ENCODE measurements at places on chromosomes 1 and 21. TPM values are rescaled to one million over a fixed set of nuclear protein-coding genes. Genes with fewer than 3 reads are reported as not detected.

- DNase-seq: no peak
These were observed 1.8 kb upstream of the FOXO6 start for GRCh38 chr1:41359211-41360073.

DNA sequence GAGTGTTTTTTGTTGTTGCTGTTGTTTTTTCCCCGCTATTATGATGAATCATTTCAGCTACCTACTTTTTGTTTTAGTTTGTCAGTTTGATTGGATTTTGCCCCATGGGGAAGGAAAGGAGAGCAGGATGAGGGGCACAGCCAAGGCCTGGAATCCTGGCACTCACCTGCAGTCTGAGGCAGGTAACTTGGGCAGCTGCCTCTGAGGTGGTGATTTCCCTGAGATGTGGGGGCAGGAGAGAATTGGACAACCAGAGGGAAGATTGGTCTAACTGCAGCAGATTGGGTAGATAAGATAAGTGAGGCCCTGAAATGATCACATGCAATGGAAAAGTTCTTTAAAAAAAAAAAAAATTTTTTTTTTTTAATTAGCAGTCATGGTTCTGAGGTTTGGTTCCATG is 1.5 kb upstream of the LAX1 start:
- no peak for DNase-seq

GRCh38 chr1:11629184-11630016 is 24.8 kb downstream of the FBXO2 start:
- DNase-seq: no peak

- no peak for DNase-seq
These were observed 49.0 kb upstream of the ASB17 start for GRCh38 chr1:75980972-75981897.

GRCh38 chr1:228836427-228836826 is 101.1 kb downstream of the RHOU start:
- no peak for DNase-seq

DNA sequence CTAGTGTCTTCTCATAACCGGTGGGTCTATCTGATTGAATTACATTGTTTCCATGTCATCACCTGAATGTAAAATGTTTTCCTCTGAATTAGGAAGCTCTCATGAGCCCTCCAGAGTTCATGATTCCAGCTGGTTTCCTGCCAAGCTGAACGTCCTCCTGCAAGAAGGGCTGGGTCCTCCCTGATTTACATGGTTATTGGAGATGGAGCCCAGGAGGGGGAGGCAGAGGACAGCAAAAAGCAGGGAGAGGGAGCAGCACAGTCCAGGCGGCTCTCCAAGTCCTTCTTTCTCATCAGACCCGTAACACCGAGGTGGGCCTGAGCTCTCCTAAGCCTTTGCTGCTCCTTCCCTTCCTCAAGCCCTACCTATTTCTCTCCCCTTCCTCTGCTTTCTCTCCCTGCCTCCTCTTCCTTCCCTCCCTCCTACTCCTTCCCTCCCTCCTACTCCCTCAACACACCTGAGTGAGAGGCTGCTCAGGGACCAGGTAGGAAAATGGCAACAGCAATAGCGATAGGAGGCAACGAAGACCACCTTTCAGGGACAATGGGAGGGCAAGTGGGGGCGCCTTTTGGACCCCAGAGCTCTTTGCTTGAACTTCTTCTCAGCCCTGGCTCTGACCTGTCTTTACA is 265.9 kb downstream of the PRDM2 start:
- peak; percentile 82 for DNase-seq

DNA sequence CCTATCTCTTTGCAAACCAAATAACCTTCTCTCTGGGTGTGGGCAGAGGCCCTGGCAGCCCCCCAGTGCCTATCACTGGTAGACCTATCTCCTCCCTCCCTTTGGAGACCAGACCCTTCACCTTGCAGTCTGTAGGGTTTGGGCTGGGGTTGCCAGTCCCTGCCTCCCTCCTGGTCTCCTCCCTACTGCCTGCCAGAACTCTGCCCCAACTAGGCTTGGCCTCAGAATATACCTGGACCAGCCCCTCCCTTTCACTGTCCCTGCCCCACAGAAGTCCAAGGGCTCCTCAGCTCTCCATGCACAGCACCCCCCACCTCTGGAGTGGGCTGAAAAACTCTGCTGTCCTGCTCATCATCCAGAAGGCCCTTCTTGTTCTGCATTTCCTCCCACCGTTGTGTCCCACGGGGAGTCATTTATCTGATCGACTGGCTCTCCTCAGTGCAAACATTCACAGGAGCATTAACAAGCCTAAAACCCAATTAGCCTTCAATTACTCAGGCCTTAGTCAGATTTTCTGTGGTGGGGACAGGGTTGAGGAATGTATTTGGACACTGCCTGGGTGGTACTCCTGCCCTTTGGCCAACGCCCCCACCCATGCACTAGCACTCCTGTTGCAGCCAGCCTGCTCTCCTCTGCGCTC is 27.7 kb upstream of the DMBX1 start:
- no peak for DNase-seq

- no peak for DNase-seq
These were observed 28.8 kb downstream of the SLC5A9 start for GRCh38 chr1:48251323-48251722.

- DNase-seq: no peak
These were observed 97.4 kb downstream of the GIPC2 start for GRCh38 chr1:78143152-78143551.

GRCh38 chr1:73998348-73998959 is 199.5 kb downstream of the LRRIQ3 start:
- DNase-seq: peak; percentile 3

- no peak for DNase-seq
These were observed 38.2 kb downstream of the KANK4 start for GRCh38 chr1:62280960-62281465.

DNA sequence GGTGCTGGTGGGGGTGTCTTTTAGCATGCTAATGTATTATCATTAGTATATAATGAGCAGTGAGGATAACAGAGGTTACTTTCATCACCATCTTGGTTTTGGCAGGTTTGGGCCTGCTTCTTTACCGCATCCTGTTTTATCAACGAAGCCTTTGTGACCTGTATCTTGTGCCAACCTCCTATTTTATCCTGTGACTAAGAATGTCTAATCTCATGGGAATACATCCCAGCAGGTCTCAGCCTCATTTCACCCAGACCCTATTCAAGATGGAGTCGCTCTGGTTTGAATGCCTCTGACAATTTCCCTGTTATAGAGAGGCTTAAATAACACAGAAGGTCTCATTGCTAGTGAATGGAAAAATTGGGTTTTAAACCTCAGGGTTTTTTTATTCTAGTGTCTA is 300.8 kb upstream of the PROX1 start:
- no peak for DNase-seq

DNA sequence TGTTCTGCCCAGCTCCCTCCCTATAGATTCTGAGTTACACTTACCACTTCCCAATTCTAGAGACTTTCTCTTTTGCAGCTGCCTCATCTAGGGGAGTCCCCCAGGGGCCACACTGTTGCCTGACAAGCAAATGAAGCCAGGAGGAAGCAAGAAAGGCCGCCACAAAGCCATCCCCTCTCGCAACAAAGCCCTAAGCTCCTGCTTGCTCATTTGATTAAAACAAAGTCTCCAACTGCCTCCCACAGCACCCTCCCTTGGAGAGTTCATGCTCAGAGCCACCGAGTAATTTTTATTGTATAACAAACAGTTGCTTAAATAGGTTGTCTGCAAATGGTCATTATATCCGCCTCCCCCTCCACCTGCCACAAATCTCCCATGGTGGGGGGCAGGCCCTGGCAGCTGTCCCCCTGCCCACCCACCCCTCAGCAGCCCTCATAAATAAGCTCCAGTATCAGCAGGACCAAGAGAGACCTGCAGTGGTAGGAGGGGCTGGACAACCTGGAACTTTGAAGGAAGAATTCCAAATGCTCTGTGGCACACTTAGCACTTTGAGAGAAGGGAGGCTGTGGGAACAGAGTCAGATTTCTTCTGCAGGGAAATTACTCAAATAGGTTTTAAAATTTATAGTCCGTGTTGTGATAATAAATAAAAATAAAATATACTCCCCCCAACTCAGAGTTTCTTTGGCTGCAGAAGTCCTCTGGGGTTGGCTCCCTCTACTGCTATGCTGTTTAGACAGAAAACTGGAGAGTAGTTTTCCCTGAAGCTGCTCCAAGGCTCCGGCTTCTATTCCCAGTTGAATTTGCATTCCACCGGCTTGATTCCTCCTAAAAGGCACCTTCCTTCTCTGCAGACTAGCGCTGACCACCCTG is 237.5 kb downstream of the TTLL7 start:
- no peak for DNase-seq

- DNase-seq: no peak
These were observed 15.1 kb upstream of the CD58 start for GRCh38 chr1:116585886-116586285.

DNA sequence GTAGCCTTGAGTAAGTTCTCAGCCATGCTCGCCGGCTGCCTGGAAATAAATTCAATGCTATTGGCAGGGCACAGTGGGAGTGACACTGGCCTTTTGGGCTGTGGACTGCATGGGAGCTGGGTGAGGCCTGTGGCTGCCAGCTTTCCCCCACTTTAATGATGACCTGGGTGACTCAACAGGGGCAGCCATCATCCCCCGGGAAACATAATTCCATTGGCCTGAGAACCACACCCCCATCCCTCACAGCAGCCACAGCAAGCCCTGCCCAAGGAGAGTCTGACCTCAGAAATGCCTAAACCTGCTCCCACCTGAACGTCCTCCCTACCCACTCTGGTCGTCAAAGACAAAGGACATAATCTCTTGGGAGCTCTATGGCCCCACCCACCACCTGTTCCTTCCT is 384.0 kb downstream of the LTN1 start:
- no peak for DNase-seq

DNA sequence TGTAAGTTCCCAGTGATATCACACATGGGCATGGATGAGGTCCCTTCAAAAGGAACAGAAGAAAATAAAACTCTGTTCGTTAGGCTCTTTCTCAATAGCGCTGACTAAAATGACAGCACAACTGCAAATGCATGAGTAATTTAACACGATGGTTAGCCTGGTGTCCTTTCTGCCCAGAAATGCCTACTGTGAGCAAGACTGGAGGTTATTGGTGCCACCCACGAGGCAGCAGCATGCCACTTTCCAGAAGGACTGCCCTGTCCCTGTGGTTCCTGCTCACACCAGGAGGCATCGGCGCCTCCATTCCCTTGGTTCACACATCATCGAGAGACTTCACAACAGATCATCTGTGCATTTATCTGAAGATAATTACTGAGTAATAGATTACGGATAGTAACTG is 26.2 kb downstream of the VPS26C start:
- no peak for DNase-seq

DNA sequence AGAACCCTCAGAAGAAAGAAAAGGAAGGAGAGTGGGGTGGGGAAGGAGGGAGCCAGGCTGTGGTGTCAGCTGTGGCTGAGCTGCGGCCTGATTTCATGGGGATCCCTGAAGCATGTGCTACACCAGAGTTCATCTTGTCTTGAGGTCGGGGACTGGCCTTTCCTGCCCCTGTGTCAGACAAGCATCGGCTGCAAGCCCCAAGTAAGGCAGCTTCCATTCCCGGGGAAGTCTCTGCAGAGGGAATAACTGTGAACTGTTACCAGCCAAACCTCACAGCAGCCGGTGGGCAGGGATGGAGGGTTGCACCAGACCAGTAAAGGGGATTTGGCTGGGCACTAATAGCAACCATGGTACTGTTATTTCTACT is 35.7 kb upstream of the BTG2 start:
- no peak for DNase-seq

- DNase-seq: no peak
These were observed 252.0 kb downstream of the PTBP2 start for GRCh38 chr1:96973605-96974004.

DNA sequence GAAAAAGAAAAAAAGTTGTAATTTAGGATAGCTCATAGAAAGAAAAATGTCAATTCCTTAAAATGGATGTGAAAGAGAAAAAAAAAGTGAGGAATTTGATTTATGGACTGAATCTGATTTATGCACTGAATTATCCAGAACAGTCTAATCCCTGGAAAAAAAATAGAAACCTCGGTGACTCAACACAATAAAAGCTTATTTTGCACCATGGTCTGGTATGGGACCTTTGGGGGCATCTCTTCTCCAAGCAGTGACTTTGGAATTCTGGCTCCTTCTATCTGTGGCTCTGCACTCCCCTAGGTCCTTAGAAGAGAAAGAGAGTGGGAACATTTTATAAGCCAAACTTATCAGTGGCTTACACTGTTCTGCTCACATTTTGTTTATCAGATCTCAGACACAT is 471.7 kb upstream of the B3GALT2 start:
- DNase-seq: no peak

GRCh38 chr21:29209696-29210095 is 79.3 kb downstream of the MAP3K7CL start:
- no peak for DNase-seq

DNA sequence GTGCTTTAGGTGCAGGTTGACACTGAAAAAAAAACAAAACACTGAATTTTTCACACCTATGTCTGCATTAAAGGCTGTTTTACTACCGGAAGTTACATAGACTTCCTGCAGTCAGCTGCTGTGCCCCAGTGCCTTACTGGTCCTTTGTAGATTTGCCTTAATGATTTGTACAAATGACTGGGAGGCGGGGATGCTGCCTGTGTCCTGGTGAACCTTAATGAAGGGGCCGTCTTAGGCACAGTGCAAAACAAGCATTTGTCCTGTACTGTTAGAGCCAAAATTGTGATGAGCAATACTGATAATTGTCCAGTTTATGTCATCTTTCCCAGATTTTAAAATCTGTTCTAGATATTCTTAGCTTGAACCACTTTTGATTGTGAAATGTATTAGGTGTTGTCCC is 90.9 kb upstream of the PGD start:
- no peak for DNase-seq

Gene HHAT
- polyA plus RNA-seq: 10.5 TPM

Gene ICOSLG
- 3.4 TPM for polyA plus RNA-seq

Gene DCST2
- polyA plus RNA-seq: 2.5 TPM

Gene RAP1GAP
- 47.0 TPM for polyA plus RNA-seq

Gene ADAM30
- not detected for polyA plus RNA-seq

Gene TFF2
- polyA plus RNA-seq: not detected

Gene LMX1A
- not detected for polyA plus RNA-seq

Gene RUNX3
- polyA plus RNA-seq: 1.5 TPM

Gene NEGR1
- polyA plus RNA-seq: 3.5 TPM

Gene SLC6A9
- 12.6 TPM for polyA plus RNA-seq

Gene GPR25
- polyA plus RNA-seq: not detected

Gene LCE1B
- not detected for polyA plus RNA-seq

Gene OR14A16
- polyA plus RNA-seq: not detected

Gene COL24A1
- 32.9 TPM for polyA plus RNA-seq

All from right lung (tissue), 10 donors.